Activated T-cell treated with anti-CD3 and anti-CD28 coated beads for 48 hours (primary cell): ENCODE measurements at places on chromosomes 11 and 22.

- no peak for DNase-seq
Measured at GRCh38 chr11:102489186-102490145, 36.9 kb upstream of the TMEM123 start.

DNA sequence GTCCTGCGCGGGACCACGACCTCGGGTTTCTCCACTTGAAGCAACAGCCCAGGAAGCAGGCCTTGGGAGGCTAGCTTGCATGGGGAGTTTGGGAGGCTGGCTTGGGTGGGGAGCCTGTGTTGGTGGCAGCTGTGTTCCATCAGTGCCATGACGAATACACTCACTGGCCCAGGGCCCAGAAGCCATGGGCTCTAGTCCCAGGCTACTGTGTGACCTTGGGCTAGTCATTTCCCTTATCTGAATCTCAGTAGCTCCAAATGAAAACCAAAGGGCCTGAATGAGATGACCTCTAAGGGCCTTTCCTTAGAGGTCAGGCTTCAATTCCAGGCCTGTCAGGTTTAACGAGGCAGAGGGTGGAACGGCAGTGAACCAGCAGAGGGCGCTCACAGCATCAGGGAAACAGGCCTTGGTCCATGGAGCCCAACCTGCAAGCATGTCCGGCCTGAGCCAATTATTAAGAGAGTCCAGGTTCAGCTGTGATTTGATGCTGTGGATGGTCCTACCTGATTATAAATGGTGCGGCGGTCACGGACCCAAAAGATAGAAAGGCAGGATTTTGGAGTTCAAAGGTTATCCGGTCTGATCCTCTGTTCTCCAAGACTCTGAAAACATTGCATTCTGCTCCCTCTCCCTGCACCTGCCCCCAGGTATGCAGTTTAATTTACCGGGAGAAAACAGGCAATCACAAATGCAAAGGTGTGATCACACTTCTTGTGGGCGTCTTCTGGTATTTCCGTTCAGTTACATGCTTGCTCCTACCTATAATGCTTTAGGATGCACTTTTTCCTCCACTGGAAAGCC lies 15.9 kb downstream of the PTPN5 start:
- DNase-seq, result peak; percentile 62

GRCh38 chr11:125073616-125074483 lies 10.7 kb downstream of the SLC37A2 start:
- no peak for DNase-seq

DNA sequence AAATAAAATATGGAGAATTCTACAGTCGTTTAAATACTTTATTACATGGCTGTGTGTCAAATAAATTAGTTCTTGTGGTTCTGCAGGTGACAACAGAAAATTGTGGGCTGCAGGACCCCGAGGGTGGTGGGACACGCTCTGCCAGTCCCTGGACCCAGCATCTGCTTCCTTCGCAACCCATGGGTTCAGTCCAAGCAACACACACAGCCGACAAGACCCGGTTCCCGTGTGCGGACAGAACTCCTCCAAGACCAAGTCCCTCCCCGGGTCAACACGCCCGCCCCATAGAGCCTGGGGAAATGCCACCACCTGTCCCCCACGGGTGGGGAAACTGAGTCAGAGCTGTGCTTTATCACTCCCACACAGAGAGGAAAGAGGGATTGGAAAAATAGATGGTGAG lies 238.9 kb downstream of the BRD1 start:
- no peak for DNase-seq

DNA sequence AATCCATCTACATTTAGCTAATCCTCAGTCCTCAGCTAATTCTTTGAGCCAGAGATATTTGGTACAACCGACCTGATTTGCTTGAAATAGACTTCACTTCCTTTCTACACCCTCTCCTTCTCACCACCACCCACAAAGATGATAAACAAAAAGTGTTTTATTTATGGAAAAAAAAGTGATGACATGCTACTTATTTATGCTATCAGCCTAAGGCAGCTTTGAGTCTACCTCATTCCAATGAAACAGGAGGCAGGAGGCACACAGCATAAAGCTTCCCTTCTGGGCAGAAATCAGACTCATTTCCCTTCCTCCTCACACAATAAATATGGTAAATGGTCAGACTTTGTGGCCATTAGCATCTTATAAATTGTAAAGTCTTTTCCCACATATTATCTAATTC lies 325.7 kb downstream of the SOX6 start:
- no peak for DNase-seq

GRCh38 chr22:25702040-25702439 lies 39.9 kb upstream of the MYO18B start:
- DNase-seq, result no peak

GRCh38 chr11:66933531-66933930 lies 24.7 kb downstream of the PC start:
- DNase-seq, result no peak

DNA sequence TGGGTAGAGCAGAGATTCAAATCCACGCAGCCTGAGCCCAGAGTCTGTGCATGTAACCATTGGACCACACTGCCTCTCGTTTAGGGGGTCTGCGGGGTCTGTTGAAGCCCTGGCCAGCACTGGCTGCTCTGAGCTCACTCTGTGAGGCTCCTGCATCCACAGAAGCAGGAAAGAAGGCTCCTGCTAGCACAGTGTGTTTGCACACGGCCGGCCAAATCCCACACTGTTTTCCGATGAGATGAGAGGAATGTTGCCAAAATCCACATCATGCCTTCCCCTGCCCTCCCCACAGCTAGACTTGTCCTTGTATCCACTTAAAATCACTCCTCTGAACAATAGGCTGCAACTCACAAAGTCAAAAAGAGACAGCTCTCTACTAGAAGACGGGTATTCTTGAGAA lies 10.6 kb upstream of the SLC22A12 start:
- no peak for DNase-seq

DNA sequence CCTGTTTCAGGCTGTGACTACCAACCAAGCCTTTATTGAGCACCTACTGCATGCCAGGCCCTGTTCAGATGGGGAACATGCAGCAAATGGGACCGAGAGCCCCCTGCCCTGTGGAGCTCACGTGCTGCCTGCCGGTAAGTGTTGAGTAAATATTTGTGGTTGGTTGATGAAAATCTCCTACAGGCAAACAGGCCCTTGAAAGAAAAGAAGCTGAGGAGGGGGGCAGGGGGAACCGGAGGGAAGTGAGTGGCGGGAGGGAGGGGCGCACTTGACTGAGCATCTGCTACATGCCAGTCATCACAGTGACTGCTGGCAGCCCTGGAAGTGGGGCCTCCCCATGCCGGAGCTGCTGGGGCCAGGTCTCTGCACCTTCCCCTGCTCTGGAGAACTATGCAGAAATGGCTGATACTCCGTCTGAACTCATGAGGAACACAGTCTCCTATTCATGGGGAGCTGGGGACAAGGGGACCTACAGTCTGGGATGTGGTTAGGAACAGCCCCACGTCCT lies 34.2 kb downstream of the MACROD1 start:
- DNase-seq, result no peak

DNA sequence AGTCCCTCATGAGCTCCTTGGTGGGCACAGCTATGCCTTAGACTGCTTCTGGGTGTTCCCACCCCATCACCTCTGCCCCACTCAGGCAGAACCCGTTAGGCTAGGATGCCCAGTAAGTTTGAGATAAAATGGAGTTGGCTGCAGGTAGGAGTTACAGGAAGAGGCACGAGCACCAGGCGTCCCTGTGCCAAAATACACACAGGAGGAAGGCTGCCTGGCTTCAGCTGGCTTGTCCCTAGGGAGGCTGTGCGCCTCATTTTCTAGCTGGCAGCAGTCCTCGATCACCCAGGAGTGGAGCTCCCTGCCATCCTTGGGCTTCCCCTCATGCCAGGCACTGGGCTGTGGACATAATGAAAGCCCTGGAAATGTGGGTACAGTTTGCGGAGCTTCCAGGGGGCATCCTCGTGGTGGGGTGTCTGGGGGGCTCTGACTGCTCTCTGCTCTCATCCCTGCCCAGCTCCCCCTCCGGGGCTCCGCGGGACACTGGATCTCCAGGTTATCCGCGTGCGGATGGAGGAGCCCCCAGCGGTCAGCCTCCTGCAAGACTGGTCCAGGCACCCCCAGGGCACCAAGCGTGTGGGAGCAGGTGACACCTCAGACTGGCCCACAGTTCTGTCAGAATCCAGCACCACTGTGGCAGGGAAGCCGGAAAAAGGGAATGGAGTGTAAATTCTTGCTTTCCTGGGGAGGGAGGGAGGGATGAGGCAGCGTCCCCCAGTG lies 12.3 kb upstream of the MARK2 start:
- DNase-seq, result no peak

GRCh38 chr11:125923012-125923579 lies 18.8 kb downstream of the DDX25 start:
- DNase-seq, result peak; percentile 33

GRCh38 chr11:68312780-68313573 lies 586 bp downstream of the LRP5 start:
- peak; percentile 16 for DNase-seq

GRCh38 chr11:125140233-125140632 lies 24.3 kb upstream of the PKNOX2 start:
- DNase-seq, result no peak

DNA sequence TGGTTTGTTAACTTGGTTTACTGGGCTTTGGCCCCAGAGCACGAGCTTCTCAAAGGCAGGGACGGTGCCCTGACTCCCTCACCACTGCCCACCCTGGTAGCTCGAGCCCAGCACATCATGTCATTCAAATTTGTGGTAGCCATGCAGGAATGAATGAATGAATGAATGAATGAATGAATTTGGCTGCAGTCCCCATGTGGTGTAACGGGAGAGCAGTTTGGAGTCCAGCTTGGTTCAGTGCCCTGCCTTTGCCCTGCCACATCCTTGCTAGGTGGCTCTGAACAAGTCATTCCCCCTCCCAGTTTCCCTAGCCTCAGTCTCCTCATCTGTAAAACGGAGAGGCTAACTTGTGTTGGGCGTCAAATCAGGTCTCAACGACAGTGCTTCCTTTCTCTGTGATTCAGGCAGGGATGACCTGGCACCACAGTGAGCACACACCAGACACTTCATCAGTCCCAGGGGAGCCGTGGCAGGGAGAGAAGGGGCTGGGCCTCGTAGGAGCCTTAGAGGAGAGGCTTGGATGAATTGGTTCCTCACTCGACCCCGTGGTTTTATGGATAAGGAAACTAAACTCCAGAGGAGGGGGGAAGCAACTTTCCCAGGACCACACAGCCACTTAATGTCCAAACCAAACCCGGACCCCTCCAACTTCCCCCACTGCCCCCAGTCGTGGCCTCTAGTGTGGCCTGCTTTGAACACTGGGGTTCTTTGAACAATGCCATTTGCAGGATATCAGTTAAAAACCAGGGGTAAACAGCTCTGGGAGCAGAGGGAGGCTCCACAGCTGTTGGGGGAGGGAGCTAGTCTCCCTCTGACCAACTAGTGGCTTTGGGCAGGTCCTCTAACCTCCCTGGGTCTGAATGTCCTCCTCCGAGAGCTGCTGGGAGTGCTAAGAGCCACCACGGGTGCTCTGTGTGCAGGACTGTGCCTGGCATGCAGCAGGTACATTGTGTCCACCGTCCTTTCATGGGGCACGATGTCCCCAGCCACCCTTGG lies 86.2 kb downstream of the CACNA1I start:
- no peak for DNase-seq

DNA sequence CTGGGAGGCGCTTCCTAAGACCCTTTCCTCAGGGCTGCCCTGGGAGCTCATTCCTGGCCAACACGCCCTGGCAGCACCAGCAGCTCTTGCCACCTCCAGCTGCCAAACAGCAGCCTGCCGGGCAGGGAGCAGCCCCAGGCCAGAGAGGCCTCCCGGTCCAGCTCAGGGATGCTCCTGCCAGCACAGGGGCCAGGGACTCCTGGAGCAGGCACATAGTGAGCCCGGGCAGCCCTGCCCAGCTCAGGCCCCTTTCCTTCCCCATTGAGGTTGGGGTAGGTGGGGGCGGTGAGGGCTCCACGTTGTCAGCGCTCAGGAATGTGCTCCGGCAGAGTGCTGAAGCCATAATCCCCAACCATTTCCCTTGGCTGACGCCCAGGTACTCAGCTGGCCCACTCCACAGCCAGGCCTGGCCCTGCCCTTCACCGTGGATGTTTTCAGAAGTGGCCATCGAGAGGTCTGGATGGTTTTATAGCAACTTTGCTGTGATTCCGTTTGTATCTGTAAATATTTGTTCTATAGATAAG lies 7.6 kb downstream of the SLC39A13 start:
- DNase-seq, result no peak

DNA sequence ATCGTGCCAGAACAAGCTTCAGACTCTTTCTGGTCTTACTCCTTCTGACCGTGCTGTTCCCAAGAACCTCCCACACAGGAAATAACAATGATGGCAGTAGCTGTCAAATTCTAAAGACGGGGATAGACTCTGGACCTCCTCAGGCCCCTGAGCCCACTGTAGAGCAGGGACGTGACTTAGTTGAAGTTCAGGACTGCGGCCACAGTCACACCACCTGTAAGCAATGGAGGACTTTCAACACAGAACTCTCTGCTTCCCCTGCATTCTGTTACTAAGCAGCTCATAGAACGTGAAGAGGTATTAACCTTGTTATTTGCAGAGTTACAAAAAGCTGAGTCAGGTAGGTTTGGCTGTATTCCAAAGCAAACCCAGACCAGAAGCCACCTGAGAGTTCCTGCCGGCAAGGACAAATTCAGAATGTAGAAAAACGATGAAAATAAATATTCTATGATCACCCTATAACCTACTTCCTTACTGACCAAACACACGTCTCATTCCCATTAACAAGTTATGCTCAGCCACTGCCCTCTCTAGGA lies 12.7 kb downstream of the TMEM45B start:
- no peak for DNase-seq

- no peak for DNase-seq
Measured at GRCh38 chr22:24565077-24565476, 9.3 kb downstream of the SNRPD3 start.

DNA sequence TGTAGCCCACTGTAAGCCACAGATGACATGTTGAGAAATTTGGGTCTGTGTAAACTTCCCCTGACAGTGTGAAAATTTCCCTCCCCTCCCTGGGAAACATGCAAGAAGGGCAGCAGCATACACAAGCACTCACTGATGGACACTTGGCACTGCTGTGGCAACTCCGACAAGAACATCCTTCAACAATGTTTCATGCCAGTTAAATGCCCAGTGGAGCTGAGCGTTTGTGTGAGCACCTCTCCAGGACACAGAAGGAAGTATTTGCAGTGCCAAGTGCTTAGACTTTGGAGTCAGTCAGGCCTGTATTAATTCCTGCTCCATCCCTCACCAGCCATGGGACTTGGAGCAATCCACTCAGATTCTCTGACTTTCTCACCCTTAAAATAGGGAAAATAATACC lies 17.7 kb downstream of the C11orf87 start:
- DNase-seq, result no peak
